Kasumi-1 (cell line): ENCODE measurements at places on chromosomes 2 and 18.

- DNase-seq: no peak
These were observed 99.6 kb upstream of the ST3GAL5 start for GRCh38 chr2:85988175-85988913.

DNA sequence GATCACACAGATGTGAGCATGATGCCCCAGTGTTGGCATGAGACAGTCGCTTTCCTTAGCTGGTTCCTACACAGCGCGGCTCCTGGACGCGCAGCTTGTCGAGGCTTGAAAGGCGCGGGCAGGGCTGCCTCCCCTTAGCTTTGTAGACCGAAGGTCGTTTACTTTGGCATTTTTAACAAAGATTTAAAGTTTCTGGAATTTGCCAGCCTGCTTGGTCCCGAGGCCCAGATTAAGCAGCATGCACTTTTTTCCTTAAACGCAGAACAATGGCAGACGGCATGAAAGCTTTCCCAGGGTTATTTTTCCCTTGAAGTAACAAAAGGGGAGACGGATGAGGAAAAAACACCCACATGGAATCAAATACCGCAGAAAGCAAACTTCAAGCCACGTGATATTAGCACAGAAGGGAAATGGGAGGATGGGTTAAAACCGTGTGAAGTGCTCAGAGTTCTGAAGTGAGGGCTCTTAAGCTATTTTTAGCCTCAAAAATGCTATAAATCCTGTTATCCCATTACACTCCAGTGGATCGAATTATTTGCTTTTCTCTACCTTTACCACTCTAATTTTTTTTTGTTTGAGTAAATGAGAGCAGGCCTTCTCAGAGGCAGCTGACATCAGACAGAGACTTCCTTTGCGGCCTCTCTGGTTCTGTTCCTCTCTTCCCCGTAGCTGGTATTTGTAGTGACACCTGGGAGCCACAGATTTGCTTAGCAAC is 55.7 kb downstream of the NPAS2 start:
- DNase-seq: no peak

- DNase-seq: no peak
These were observed 78.3 kb upstream of the CRIM1 start for GRCh38 chr2:36277146-36277808.

- DNase-seq: no peak
These were observed 130.1 kb upstream of the PIEZO2 start for GRCh38 chr18:11279461-11279860.

DNA sequence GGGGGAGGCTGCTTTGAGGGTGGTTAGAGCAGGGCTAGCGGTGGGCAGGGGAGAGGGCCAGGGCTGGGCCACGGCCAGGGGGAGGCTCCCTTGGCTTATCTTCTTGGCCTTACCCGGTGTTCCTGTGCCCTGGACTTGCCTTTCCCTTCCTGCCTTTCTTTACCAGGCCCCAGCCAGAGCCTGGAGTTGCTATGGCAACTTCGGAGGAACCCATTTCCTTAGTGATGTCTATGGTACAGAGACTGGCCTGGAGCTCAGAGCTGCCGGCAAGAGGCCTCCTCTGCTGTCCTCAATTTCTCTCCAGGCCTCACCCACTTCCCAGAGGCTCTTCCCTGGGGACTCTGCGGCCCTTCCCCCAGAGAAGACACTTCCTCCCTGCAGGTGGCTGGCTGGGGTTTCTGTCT is 11.5 kb downstream of the SPEG start:
- DNase-seq: no peak

- DNase-seq: no peak
These were observed 24.0 kb upstream of the B3GNT7 start for GRCh38 chr2:231371430-231372054.

DNA sequence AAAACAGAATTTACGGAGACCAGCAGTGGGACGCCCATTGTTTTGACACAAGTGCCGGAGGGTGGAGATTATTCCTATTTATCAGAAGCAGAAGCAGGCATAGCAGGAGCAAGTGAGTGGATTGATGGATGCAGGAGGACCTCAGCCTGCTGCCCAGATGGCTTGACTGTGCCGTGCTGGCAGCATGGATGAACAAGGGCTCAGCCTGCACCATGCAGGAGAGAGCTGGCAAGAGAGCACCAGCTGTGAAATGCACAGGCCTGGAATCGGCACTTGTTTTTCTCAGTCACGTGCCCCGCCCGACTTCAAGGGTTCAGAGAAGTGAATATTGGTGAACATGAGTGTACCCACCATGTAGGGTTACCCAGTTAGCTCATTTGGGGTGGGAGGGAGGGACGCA is 4.0 kb downstream of the IL1R2 start:
- no peak for DNase-seq

DNA sequence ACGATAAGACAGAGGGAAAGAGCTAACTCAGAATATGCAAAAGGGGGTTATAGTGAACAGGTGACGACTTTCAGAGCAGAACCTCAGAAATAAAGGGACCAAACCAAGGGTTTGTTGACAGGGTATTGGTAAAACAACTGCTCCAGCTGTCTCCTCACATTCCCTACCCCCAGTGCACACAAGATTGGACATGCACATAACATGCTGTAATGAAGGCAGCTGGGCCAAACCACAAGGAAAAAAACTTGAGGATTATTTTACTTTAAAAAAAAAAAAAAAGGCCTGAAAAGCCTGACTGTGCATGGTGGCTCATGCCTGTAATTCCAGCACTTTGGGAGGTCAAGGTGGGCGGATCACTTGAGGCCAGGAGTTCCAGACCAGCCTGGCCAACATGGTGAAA is 3.5 kb downstream of the RBM43 start:
- DNase-seq: no peak

- no peak for DNase-seq
These were observed 42.7 kb upstream of the TANK start for GRCh38 chr2:161117506-161117905.

- DNase-seq: no peak
These were observed 19.5 kb downstream of the GPR45 start for GRCh38 chr2:105261061-105261460.

- DNase-seq: peak; percentile 19
These were observed 284.8 kb downstream of the MREG start for GRCh38 chr2:215728504-215729065.

GRCh38 chr2:241652142-241652541 is 14.6 kb downstream of the ATG4B start:
- no peak for DNase-seq

DNA sequence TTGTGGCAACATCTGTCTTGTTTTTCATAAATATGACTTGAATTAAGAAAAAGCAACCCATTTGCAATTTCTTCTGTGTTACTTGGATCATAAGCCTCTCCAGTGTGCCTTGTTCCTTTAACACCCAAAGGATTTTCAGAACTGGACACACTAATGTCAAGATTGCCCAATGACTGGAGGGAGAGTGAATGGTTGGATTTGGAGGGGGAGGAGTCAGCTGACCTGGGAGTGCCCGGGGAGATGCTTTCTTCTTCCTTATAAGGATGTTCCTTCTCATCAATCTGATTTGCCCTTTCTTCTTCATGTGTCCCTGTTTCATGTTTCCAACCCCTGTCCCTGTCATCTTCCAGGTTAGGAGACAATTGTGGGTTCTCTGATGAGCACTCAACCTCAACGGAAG is 48.8 kb downstream of the ALPK2 start:
- DNase-seq: no peak

DNA sequence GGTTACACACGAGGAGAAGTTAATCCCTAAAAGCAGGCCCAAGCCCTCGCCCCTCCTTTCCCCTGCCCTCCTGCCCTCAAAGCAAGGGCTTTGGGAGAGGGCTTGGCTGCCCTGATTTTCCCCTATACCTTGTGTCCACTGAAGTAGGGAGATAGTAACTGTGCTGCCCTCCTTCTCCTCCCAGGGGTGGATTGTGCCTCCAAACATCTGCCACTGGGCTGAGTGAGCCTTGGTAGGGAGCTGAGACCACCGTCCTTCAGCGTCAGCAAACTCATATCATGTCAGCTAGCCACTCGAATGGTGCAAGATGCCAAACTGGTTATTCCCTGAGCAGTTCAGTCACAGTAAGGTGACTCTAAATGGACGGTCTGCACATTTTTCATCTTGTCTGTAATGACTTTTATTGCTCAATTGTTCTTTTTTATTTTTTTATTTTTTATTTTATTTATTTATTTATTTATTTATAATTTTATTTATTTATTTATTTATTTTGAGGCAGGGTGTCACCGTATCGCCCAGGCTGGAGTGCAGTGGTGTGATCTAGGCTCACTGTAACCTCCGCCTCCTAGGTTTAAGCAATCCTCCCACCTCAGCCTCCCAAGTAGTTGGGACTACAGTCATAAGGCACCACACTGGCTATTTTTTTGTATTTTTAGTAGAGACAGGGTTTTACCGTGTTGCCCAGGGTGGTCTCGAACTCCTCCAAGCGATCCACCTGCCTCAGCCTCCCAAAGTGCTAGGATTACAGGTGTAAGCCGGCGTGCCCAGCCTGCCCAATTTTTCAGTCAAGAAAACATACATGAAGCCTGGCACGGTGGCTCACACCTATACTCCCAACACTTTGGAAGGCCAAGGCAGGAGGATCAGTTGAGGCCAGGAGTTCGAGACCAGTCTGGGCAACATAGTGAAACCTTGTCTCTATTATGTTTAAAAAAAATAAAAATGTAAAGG is 8.7 kb downstream of the PCBP1 start:
- no peak for DNase-seq

DNA sequence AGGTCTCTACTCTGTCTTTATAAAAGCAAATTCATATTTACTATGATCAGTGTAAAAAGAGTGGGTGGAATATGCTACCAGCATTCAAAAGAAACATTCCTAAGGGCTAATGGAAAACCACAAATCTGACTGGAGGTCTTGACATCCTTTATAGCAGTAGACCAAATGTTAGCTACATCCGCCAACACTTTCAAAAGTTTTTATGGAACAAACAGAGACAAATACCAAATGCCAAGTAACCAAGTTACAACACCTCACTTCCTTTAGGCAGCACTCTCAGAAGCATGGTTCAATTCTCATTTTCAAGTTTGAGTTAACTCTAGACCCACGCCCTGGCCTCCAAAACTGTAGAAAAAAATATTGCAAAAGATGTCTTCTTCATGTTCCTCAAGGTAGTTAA is 78.3 kb upstream of the SETBP1 start:
- no peak for DNase-seq

DNA sequence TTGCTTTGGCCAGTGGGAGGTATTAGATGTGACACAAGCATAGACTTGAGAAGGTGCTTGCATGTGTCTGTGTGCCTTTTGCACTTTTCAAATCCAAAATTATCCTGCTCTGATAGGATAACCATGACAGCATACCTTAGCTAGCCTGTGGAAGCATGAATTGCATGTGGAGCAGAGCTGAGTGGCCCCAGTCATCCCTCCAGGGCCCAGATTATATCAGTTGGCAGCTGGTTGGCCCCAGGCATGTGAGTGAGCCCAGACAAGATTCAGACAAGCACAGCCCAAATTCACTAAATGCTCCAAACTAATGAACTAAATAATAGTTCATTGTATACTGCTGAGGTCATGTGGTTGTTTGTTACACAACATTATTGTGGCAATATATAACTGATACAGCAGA is 18.8 kb downstream of the TACR1 start:
- no peak for DNase-seq

- no peak for DNase-seq
These were observed 10.3 kb downstream of the GEMIN6 start for GRCh38 chr2:38788306-38788705.

DNA sequence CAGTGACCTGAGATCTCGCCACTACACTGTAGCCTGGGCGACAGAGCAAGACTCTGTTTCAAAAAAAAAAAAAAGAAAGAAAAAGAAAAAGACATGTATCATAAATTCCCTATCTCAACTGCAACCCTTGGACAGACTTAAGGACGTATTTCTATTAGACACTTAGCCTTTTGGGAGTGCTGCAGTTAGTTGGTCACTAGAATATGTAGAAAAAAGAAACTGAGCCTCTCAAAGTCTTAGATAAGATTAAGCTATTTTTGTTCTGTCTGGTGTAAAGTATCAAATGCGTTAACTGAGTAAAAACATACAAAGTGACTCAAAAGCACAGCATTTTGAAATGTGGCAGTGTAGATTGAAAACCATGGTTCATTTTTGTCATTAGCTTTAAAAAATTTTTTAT is 7.3 kb downstream of the NBEAL1 start:
- no peak for DNase-seq

GRCh38 chr2:216189410-216189809 is 80.3 kb downstream of the XRCC5 start:
- no peak for DNase-seq

GRCh38 chr2:20400787-20401488 is 45.9 kb upstream of the RHOB start:
- no peak for DNase-seq

DNA sequence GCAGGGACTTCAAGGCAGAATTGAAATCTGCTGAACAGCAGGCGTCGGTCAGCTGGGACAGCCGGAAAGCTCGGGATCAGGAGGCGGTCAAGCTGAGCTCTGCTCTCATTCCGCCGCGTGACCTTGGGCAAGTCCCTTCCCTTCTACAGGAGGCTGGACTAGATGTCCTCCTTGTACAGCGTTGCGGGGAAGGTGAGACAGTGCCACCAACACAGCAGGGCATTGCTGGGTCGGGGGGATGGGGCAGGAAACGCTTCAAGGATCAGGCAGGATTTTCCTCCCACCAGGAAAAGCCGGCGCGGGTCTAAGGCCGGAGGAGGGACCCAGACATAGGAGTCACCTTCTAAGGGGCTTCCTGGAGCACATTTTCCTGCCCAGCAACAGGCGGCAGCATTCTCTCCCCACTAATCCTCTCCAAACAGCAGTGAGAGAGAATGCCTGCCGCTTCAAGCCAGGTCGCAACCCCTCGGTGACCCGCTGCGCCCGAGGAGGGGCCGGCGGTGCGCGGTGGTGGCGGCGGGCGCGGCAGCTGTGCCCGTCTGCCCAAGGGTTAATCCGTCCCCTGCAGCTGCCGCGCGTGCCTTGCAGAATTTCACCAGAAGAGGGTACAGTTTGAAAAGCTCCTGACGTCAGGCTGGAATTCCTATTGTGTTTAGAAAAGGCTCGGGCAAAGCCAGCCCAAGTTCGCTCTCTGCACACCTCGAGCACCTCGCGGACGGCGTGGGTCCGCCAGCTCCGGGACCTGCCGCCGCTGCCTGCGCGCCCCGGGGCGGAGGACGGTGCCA is at the start of gene KCNF1:
KCNF1 (plus strand) TSS at position 644 of the 785 bp plus-strand sequence. CDS start 493 bp downstream, outside the sequence.
- peak; percentile 44 for DNase-seq

DNA sequence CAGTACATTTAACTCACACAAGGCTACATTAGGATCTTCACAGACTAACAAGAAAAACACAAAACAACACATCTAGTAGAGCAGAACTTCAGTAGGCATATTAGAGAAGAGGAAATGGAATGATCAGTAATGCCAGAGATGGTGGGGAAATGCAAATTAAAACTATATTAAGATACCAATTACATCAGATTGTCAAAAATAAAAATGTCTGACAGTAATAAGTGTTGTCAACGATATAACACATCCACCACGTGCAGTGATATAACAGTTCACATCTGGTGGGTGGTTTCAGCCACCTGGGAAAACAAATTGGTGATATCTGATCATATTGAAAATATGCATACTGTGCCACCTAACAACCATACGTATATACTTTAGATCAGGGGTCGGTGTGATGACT is 59.9 kb downstream of the GALNT1 start:
- no peak for DNase-seq

DNA sequence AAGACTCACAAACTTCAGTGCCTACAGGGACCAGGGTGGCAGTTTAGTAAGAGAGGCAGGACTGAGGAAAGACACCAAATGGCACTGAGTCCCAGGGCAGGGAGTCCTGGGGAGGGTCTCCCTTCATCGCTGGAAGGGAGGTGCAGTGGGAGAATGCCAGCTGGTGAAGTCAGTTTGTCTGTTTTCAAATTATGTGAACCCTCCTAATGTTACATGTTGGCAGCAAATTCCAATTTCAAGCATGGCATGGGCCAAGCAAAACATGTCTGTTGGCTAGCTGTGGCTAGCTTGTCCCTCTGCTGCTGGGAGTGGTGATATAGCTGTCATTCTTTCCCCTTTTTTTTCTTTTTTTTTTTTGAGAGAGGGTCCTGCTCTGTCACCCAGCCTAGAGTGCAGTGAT is 55.9 kb upstream of the HAAO start:
- DNase-seq: no peak
